ENCODE measurements at places on chromosomes 4 and X.

- DNase-seq: peak; percentile 57
Measured at GRCh38 chr4:173529477-173530325, at the start of gene HAND2. HAND2 (minus strand) TSS chr4:173530229; CDS start chr4:173529289, 940 bp downstream.

- no peak for DNase-seq
Measured at GRCh38 chrX:65781845-65782244, 114.4 kb downstream of the MSN start.

DNA sequence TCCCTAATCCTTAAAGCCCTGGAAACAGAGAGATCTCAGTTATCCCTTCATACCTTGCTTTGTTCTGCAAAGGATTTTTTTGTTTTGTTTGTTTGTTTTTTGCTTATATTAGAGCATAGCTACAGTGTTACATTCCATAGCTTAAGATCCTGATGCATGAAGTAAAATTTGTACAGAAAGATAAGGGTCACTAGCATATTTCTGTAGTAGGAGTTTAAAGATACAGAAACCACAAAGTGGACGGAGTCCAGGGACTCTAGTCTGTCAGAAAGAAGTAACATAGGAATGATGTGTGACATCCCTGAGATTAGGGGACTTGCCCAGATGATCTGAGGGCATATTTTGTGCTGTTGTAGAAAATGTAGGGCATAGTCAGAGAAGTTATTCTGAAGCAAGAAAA is 151.9 kb upstream of the PLAC1 start:
- no peak for DNase-seq

GRCh38 chr4:25481648-25482047 is 104.6 kb downstream of the ANAPC4 start:
- DNase-seq: no peak

- DNase-seq: no peak
Measured at GRCh38 chr4:181646864-181647263, 596.3 kb upstream of the TENM3 start.

- DNase-seq: no peak
Measured at GRCh38 chr4:7107166-7107905, 39.5 kb upstream of the GRPEL1 start.

DNA sequence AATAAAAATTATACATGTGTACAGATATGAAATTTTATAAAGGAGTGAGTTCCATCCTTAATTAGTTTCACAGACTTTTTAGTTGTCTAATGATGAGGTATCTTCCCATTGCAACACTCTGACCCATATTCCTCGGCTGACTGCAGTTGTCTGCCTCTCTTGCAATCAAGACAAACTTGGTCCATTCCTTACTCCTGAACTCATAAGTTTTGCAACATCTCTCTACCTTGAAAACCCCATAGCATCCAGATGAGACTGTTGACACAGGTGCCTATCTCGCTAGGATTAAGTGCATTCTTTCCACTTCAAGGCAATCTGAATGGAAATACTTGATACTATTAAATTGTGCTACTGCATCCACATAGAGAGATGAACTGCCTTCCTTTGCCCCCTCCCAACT is 2.3 kb downstream of the XKRX start:
- no peak for DNase-seq

- peak; percentile 91 for DNase-seq
Measured at GRCh38 chr4:70704215-70704930, 16.0 kb downstream of the UTP3 start.
